ENCODE measurements at places on chromosomes 16 and 17. TPM values are rescaled to one million over a fixed set of nuclear protein-coding genes. Genes with fewer than 3 reads are reported as not detected.

Gene ZNF624
- 7.6 TPM for total RNA-seq

Gene ARL2BP
- total RNA-seq = 65.7 TPM

Gene SULT1A4
- 2.1 TPM for total RNA-seq

Gene DLX4
- not detected for total RNA-seq

Gene PITPNM3
- total RNA-seq = 0.99 TPM

Gene RTN4RL1
- total RNA-seq = 0.51 TPM

Gene CACNG1
- total RNA-seq = not detected

Gene C16orf96
- under 0.01 TPM for total RNA-seq

Gene PRSS27
- total RNA-seq = 1.2 TPM

Gene NPW
- total RNA-seq = 0.99 TPM

Gene GRAP
- total RNA-seq = under 0.01 TPM

Gene DCXR
- total RNA-seq = 43.6 TPM

Gene RGS9
- total RNA-seq = 1.7 TPM

Gene WFDC1
- 34.0 TPM for total RNA-seq

Gene ZNF764
- 3.1 TPM for total RNA-seq
